HL-60 (cell line): ENCODE measurements at places on chromosomes 1 and 21.

GRCh38 chr1:224503161-224504118 is 68.8 kb upstream of the WDR26 start:
- peak; percentile 97 for DNase-seq

DNA sequence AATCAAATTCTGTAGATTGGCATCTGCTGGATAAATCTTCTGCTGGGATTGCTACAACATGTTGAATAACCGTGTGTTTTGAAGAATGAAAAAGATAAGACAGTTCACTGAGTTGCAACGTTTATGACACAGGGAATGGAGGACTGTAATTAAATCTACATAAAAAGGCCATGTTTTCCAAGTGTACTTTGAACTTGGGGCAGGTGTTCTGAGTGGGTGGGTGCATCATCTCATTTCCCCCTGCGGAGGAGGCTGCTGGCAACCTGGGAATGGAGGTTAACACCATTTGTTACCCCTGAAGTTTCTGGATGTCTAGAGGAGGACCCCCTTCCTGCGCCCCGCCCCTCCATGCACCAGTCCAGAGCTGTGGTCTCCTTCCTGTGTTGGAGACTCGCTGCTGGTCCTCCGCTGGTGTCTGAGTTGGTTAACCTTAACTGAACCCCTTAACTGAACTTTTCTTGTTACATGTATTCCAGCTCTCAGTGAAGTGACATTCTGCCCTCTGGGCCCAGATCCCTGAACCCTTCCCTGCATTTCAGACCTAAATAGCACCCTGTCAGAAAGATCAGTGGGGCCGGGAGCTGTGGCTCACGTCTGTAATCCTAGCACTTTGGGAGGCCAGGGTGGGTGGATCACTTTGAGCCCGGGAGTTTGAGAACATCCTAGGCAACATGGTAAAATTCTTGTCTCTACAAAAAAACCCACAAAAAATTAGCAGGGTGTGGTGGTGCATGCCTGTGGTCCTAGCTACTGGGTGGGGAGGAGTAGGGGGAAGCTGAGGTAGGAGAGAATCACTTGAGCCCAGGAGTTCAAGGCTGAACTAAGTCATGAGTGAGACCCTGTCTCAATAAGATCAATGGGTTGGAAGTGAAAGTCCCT is 31.8 kb downstream of the UCK2 start:
- DNase-seq, result no peak

DNA sequence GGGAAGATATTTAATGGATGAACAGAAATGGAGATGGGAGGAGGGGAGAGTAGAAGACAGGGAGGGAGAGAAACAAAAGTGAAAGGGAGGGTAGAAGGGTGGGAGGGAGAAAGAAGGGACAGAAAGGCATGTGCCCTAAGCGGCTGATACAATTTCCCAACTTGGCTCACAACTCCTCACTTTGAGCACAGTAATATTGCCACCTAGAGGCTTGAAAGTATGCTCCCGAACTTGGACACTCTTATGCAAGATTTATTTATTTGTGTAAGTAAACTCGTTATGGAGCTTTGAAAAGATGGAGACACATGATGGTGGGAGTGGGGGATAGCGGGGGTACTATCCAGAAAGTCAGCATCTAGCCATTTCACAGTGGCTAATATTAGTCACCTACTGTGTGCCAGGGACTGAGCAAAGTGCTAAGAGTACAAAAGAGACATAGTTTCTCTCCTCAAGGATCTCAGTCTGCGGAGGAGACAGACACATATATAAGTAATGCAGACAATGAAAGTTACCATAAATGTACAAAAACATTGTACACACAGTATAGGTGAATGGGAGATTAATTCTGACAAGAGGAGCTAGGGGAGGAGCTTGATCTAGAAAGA is 189.7 kb downstream of the SEC16B start:
- peak; percentile 3 for DNase-seq

GRCh38 chr1:175521249-175522040 is 221.9 kb downstream of the TNR start:
- no peak for DNase-seq

- DNase-seq, result no peak
Observed at GRCh38 chr1:234843946-234844345, 234.0 kb upstream of the IRF2BP2 start.

DNA sequence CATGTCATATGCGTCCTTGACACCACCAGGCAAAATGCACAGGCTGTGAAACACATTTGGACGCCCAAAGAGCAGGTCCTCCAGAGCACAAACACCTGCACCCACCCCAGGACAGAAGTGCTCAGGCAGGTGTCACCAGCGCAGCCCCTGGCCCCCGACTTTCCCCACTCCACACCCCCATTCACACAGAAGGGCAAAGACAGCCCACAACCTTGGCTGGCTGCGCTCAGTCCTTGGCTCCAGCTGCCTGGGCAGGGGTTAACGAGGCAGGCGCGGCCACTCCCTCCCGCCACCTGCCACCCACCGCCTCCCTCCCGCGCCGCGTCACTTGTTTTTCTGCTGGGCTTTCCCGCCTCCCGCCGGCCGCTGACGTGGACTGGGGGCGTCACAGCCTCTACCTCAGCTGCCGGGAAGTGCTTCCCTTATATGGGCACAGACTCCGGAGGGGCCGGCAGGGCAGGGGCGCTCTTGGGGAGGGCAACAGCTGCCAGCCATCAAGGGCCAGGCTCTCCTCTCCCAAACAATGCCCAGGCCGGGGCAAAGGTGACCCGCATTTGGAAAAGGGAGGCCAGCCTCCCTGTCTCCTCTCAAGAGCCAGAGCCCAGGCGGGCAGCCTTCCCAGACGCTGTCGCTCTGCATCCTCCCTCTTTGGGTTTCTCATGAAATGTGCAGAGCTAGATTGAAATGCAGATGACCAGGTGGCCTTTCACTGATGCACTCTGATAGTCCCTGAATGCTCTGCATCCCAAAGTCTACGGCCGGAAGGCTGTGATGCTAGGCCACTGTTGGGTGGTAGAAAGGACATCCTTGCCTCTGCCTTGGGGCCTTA is 14.8 kb upstream of the BTG2 start:
- DNase-seq, result no peak

DNA sequence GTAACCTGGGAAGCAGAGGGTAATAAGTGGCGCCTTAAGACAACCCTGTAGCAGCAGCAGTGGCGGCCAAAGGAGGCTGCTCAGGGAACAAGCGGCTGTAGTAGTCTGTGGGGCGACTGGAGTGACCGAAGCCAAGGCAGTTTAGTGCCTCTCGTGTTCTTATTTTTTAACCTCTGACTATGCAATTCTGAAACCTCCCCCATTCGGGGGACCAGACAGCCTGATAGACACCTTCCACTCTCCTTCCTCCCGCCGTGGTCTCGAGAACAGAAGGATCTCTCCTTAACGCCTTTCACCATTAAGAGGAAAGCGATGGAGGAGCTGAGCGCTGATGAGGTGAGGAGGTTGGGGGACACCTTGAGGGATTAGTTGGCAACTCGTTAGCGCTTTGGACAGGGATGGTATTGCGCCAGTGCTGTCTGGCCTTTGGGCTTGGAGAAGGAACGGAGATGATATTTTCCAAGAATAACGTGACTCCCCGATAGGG is 644 bp downstream of the UBE4B start:
- DNase-seq, result no peak

- peak; percentile 49 for DNase-seq
Observed at GRCh38 chr1:58739856-58740466, 40.1 kb upstream of the MYSM1 start.

GRCh38 chr1:119132179-119132578 is 8.3 kb downstream of the WARS2 start:
- no peak for DNase-seq

DNA sequence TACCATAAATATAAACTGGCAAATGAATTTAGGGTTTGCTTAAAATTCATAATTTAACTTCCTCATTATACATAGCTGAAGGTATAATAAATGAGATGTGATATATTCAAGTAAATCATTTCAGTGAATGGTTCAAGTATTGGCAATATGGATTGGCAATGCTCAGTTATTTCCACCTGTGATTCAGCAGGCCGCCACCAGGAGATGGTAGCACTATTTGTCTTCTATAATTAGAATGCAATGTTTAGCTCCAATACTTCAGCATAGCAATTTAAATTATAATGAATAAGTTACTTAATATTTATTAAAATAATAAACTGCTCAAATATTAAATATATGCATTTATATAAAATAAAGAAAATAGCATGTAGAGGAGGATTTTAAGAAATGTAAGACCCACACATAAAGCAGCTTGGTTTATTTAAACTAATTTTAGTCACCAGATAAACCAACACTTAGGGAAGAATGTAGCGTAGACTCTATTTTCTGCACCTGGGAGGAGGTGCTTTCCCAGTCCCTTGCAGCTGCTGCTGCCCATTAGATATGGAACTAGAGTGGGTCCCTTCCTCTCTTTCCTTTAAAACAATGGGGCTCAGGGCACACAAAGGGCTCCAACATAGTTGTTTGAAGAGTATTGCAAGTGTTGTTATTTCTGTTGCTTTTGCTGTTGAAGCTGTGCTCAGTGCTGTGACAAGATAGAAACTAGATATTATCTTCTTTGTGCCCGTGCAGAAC is 62.1 kb downstream of the PLPPR4 start:
- no peak for DNase-seq

- DNase-seq, result no peak
Observed at GRCh38 chr21:22115746-22116145, 1117.5 kb downstream of the NCAM2 start.

DNA sequence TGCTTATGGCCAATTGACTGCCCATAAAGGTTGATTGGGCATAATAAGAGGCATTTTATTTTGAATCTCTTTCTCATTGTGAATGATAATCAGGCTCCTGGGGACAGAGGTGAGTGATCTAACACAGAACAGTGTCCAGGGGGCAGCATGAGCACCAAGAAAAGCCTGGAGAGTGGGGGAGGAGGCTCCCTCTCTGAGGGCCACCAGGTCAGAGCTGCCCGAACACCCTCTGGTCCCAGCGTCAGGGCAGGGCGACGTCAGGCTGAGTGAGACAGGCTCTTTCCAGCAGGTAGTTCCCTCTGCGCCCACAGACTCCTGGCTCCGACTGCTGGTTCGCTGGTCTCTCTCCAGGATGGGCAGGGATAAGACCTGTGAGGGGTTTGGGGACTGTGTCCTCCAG is 250.2 kb upstream of the C1orf174 start:
- DNase-seq, result no peak

GRCh38 chr1:65195495-65196417 is 47.8 kb downstream of the AK4 start:
- no peak for DNase-seq

- DNase-seq, result no peak
Observed at GRCh38 chr1:180574031-180574713, 15.4 kb downstream of the OVAAL start.

- DNase-seq, result no peak
Observed at GRCh38 chr1:156104861-156105832, 9.4 kb upstream of the LMNA start.

- DNase-seq, result no peak
Observed at GRCh38 chr1:2194319-2194897, at the start of gene FAAP20. FAAP20 (minus strand) TSS chr1:2194772; CDS start chr1:2194749, 23 bp downstream.

DNA sequence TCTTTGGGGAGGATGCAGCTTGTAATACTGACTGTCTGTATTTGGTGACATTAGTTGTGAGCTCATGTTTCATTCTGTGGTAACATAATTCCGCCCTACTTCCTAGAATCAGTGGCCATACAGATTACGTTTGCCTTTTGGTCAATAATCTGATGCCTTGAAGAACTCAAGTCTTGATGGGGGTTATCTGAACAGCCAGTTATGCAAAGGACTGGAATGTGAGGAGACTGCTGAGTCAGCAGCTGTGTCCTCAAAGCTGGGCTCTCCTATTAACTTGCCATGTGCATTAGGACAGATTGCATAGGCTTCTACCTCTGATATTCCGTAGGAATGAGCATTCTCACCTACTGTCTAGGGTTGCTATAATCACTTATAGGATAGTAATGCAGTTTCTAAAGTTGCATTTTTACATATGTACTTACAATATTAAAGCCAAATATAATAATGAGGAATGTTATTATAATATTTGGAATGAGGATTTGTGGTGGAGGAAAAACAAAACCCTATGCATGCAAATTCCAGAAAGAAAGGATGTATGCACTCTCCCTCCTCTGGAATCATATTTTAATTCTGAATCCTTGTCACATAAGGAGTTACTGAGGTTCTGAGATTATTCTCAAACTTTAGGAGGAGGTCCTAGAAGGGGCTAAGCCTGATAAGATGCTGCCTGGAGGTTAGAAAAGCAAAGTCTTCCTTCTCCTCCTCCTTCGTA is 116.0 kb downstream of the NOS1AP start:
- DNase-seq, result no peak

- DNase-seq, result peak; percentile 53
Observed at GRCh38 chr1:187001198-187001889, 172.6 kb downstream of the PLA2G4A start.

DNA sequence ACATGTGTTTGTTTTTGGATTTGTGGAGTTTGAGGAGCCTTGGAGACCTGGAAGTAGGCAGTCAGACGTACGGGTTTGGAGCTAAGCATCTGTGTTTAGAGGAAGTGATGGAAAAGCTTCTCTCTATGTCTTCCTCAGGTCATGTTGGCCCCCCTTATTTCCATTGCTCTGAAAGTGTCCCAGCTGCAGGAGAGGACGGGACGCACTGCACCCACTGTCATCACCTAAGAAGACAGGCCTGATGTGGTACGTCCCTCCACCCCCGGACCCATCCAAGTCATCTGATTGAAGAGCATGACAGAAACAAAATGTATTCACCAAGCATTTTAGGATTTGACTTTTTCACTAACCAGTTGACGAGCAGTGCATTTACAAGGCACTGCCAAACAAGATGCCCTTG is 66.2 kb downstream of the PGM1 start:
- DNase-seq, result no peak

DNA sequence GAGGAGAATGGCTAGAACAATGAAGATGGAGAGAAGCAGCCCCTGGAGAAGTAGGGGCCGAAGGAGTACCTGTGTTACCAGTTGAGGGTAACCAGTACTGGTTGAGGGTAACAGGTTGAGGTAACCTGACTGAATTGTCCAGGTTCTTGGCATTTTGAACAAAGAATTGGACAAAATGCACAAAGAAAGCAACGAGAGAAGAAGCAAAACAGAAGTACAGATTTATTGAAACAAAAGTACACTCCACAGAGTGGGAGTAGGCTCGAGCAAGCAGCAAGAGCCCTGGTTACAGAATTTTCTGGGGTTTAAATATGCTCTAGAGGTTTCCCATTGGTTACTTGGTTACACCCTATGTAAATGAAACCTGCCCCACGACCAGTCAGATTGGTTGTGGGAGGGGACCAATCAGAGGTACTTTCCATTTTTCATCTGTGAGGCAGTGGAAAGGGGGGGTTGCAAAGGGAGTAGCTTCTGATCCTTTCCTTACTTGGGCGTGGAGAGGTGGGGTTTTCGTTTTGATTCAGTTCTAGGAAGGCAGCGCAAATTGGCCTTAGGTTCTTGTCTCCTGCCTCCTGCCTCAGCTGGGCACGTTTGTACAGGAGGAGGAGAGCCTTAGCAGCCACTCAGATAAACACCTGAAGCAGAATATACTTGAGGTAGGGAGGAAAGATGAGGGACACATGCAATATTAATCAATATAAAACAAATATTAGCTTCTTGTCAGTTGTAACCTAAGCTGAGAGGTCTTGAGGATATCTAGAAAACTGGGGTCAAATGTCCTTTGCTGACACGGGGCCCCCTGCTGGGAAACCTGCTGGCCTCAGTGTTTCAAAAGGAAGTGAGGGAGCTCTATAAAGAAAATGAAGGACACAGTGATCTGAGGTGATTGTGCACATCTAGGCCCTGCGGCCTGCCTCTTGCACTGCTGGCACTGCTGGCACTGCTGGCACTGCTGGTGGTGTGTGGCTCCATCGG is 14.3 kb upstream of the LSM10 start:
- DNase-seq, result no peak
